B cell (primary cell): ENCODE measurements at places on chromosomes 6 and 20.

GRCh38 chr6:37022135-37022863 is 16.8 kb downstream of the FGD2 start:
- DNase-seq = no peak

DNA sequence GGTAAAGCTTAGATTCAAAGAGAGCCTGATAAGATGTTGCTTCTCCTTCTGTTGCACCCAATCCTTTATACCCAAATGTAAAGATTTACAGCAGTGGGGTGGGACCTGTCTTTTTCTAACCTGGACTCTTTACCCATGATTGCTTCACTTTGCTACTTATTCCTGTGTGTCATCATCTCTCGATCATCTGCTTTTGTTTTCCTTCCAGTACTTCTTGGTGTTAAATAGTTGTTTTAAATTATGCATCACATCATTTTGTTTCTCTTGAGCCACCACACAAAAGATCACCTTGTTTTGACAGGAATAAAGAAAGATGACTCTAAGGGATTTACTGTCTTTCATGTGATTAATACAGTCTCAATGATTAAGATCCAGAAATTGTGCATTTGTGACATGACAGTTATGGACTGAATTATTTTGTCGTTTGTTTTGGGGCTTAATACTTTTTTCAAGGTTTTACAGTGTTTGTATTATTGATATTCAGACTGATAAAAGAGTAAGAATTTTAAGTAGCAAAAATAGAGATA is 123.1 kb downstream of the CDKAL1 start:
- no peak for DNase-seq

- peak; percentile 62 for DNase-seq
Observed at GRCh38 chr6:328136-328670, 35.9 kb downstream of the DUSP22 start.

- DNase-seq = no peak
Observed at GRCh38 chr20:48149902-48150301, 364.6 kb upstream of the SULF2 start.

DNA sequence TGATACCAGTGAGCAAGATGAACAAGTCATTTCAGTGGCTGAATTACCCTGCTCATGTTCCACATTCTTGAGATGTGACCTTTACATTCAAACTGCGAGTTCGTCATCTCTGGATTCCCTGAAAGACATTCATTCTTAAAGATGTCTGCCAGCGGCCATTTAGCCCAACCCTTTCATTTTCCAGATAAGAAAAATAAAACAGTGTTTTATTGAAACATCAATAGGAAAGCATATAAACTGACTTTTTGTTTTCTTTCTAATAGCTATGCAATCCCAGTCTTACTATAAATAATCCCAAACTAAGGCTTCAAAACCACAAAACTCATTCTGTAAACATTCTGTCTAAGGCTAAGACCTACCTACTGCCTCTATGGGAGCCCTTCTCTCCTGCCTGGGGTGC is 134.0 kb downstream of the SAMD5 start:
- no peak for DNase-seq

GRCh38 chr6:90219209-90219985 is 77.2 kb downstream of the BACH2 start:
- DNase-seq = no peak

GRCh38 chr20:41454250-41454649 is 87.6 kb upstream of the EMILIN3 start:
- DNase-seq = no peak

DNA sequence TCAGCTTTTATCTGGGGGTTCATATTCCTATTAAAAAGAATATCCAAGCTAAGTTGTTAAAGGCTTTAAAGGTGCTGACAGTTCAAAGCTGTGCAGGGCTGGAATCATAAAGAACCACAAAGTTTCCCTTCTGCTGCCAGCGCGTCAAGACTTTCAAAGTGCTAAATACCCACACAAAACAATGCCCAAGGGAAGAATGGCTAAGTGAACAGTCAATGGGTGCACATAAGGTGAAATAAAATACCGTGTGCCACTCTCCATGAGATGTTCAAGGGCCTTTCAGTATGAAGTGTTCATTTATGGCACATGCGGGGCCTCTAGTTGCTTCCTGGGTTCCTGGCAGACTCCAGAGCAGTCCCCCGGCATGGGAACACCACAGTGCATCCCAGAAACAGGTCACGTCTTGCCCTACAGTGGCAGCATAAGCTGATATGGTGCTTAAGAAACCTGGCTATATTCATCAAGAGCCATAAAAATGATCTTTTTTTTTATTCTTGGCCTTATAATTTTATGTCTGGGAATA is 14.1 kb downstream of the TXNDC5 start:
- DNase-seq = no peak

- DNase-seq = no peak
Observed at GRCh38 chr20:1280195-1281102, 14.4 kb downstream of the SNPH start.

DNA sequence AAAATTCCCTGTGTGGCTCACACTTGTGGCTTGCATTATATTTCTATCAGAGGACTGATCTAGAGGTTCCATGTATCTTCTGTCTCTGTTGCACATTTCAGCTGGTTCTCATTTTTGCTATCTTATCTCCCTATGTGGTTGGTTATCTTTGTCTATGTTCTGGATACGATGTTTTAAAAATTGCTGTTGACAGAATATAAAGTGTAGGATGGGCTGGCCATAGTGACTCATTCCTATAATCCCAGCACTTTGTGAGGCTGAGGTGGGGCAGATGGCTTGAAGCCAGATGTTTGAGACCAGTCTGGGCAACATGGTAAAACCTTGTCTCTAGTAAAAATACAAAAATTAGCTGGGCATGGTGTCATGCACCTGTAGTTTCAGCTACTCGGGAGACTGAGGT is 9.9 kb upstream of the ULBP3 start:
- DNase-seq = no peak

- no peak for DNase-seq
Observed at GRCh38 chr20:54028276-54029011, 42.0 kb downstream of the BCAS1 start.

DNA sequence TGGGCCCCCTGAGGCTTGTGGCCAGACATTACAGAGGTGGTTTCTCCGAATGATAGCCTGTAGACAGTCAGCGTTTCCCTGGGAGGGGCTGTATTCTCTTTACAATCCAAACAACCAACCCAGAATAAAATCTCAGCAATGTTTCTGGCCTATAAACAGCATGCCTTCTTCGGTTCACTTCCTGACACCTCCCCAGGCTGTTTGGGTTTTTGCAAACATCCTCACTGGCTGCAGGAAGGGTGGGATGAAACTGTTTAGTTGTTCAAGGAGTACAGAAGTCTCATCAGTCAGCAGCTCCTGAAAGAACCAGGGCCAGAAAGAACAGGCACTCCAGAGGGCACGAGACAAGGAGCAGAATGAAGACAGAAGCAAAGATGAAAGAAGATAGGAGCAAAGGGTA is 350.0 kb downstream of the QKI start:
- no peak for DNase-seq

- DNase-seq = no peak
Observed at GRCh38 chr6:83433177-83433576, 2.3 kb upstream of the ME1 start.

- DNase-seq = peak; percentile 61
Observed at GRCh38 chr20:11891776-11892545, 25.7 kb upstream of the BTBD3 start.

DNA sequence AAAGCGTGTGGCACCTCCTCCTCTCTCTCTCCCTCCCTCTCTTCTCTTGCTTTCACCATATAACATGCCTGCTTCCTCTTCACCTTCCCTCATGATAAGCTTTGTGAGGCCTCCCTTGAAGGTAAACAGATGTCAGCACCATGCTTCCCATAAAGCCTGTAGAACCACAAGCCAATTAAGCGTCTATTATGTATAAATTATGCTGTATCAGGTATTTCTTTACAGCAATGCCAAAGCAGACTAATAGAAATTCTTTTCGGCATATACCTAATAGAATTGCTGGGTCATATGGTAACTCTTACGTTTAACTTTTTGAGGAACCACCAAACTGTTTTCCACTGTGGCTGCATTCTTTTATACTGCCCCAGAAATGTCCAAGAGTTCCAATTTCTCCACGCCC is 75.0 kb downstream of the SYCP2 start:
- DNase-seq = no peak

GRCh38 chr6:31966997-31967925 is 4.7 kb downstream of the DXO start:
- DNase-seq = no peak

DNA sequence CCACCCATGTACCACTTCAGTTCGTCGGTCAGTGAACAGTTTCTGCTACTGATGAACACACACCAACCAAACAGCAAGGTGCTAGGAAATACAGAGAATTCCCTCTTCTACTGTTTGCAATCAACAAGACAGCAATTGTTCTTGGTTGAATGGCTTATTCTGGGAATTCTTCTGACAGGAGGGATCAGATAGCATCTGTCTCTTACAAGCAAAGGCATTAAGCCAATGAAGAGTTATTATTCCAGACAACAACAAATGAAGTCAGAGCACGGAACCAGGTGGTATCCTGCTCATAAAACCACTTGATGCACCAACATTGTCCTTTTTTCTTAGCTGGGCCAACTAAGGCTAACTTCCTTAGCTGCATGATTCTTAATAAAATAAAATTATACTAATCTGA is 37.8 kb downstream of the PTPRK start:
- DNase-seq = no peak

- DNase-seq = peak; percentile 46
Observed at GRCh38 chr6:5995949-5996713, 10.6 kb downstream of the NRN1 start.

- DNase-seq = no peak
Observed at GRCh38 chr6:145451029-145451428, 284.3 kb downstream of the EPM2A start.

- DNase-seq = peak; percentile 84
Observed at GRCh38 chr6:37679539-37680476, 17.9 kb downstream of the MDGA1 start.

DNA sequence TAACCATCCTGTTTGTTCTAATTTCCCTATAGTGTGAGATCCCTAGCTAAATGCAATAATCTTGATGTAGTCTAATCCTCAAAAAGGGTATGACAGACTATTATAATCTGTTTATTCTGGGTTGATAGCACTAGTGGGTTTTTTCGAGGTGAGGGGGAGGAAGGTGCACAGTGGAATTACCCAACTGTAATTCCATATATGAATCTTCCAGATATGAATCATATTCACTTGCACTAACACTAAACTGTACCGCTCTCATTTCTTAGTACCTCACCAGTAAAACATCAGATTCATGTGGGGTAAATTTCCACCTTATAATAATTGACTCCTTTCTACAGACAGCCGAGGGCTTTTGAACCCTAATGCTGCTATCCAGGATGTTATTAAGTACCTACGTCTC is 16.5 kb downstream of the NCOA7 start:
- DNase-seq = no peak

DNA sequence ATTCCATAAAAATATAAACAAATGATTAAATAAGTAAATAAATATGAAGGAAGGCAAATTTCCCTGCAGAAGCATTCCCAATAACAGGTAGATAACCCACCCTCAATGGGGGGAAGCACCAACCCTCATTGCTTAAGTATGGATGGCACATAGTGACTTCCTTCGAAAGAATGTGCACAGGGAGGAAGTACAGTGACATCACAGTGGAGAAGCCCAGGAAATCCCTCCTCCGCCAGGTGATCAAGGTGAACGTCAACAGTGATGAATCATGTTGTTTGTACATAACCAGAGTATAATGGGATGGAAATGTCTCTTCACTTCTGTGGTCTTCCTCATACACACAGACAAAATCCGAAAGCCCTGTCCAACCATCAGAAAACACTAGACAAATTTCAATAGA is 267.9 kb downstream of the THBS2 start:
- no peak for DNase-seq

DNA sequence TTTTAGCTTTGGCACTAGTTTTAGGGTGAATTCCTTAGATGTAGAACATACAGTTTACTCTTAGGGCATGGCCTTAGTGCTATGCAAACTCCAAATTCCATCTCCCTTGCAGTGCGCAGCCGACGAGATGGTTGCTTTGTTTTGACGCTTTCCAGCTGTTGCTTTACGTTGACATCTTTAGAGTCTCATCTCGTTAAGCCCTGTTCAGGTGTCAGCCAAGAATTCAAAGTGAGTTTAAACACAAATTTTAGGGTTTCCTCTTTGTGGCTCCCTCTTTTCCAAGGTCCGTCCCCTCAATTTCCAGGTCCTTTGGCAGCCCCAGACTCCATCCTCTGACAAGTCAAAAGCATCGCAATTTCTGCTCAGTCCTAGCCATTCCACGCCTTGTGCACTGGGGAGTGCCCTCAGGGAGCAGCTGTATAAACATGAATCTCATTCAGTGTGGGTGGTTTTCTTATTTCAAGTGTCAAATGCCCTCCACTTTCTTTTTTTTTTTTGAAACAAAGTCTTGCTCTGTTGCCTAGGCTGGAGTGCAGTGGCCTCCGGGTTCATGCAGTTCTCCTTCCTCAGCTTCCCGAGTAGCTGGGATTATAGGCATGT is 14.1 kb upstream of the MAK start:
- DNase-seq = no peak

GRCh38 chr6:12275107-12275506 is 15.1 kb upstream of the EDN1 start:
- DNase-seq = no peak

DNA sequence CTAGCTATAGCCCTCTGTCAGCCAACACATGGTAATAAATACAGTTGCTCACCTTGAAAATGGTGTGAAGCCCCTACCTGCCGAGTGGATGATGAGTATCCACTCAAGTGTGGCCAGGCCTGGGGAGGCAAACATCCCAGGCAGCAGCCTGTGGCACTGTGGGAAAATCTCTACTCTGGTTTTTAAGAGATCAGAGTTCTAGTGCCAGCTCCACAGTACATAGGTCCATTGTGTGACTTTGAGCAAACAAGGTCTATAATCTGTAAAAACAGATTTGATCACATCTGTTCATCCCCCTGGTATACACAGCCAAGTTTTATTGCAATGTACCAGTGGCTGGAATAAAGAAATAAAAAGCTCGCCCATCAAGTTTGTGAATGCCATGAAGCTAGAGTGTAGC is 82.7 kb upstream of the ARMC2 start:
- DNase-seq = no peak

DNA sequence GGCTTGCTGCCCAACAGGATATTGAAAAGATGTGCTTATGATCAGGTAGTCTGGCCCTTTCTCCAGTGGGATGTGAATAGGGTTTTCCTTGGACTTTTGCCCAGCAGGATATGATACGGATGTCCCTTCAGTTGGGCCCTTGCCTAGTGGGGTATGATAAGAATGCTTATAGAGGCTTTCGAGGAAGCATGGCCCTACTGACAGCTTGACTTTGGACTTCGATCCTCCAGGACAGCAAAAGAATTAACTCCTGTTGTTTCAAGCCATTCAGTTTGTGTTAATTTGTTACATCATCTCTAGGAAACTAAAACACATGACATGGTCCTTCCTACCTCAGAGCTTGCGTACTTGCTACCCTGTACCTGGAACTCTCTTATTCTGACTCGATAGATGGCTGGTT is 9.7 kb upstream of the ZNF334 start:
- DNase-seq = no peak

GRCh38 chr6:118371955-118372354 is 176.1 kb upstream of the PLN start:
- DNase-seq = no peak

GRCh38 chr6:34227761-34228421 is 8.8 kb upstream of the HMGA1 start:
- DNase-seq = peak; percentile 51
